ENCODE measurements at places on chromosomes 2 and 18.

DNA sequence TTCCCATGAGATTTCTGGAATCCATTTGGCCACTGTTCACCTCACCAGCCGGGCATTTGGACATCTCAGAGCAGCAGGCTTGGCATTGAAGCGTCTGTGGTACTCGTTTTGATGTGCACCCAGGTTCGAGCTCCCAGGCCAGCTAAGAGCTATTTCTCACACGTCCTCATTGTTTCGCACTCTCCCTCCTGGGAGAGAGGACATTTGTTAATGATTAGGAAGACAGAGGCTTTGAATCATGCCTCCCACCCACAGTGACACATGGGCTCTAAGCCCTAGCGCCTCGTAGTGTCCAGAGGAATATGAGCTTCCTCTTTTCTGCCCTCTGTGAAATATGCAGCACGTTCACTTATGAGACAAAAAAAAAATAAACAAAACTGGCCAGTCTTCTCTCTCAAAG lies 361.8 kb downstream of the RND3 start:
- peak; percentile 34 for DNase-seq

GRCh38 chr2:84888401-84889276 lies 7.8 kb upstream of the TRABD2A start:
- no peak for DNase-seq

GRCh38 chr2:104825124-104825865 lies 28.6 kb upstream of the POU3F3 start:
- DNase-seq: no peak

GRCh38 chr18:26419746-26420145 lies 128.6 kb downstream of the KCTD1 start:
- no peak for DNase-seq

DNA sequence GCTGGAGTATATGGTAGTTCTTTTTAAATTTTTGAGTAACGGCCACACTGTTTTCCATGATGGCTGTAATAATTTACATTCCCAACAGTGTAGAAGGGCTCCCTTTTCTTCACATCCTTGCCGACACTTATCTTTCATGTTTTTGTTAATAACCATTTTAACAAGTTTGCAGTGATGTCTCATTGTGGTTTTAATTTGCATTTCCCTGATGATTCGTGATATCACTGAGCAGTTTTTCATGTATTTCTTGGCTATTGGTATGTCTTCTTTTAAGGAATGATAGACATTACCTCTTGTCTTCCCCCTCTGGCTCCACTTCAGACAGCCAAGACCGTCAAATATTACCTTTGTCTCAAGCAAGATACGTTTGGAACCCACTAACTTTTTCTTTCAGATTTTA lies 371.1 kb upstream of the NRP2 start:
- DNase-seq: no peak

GRCh38 chr18:67730886-67731285 lies 214.4 kb upstream of the DSEL start:
- peak; percentile 24 for DNase-seq

- no peak for DNase-seq
Measured at GRCh38 chr18:5175378-5175777, 21.7 kb downstream of the AKAIN1 start.

DNA sequence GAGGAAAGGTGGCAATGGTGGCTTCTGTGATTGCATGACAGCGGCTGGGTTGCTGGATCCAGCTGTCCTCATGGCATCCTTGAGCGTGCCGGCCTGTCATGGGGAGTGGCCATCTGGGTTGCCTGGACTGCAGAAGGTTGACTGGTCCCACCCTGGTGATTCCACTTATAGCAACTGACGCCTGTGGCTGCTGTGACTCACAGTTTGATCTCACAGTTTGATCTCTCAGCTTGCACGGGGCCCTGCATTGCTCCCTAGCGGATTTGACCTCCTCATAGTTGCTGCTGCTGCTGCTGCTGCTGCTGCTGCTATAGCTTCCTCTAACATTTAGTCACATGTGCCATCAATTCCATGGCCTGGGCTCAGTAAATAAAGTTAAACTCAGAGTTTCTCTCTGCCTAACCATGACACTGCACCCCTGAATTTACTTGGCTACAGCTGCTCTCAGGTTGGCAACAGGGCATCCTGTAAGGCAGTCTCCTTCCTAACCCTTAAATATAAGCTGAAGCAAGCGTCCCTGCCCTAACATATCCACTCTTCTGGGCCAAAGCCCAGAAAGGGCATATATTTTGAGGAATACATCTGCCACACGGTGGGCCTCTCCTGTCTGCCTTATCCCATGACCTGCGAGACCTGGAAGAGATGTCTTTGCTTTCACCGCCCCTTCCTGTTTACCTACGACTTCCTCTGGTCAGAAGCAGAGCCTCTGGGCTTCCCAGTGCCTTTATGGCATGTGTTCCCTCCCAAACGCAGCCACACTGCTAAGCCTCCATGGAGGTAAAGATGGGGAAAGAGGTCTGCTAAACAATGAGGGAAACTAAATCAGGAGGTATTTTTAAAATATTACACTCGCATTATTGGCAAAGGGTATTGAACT lies 37.8 kb upstream of the CCDC150 start:
- peak; percentile 93 for DNase-seq

DNA sequence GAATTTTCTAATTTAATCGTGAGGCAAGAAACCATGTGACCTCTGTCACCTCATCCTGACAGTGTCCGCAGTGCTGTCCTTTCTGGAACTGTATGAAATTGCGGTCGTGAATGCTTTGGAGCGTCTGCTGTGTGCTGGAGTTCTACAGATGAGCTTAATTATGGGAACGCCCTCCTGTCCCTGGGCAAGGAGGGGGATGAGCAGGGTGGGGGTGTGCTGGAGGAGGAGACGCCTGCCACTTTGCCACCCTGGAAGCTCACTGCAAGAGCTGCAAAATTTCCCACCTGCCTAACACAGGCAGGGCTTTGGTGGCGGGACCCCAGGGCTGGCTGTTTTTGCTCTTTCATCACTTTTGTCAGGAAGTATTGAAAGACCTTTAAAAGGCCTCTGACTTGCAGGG lies 6.5 kb downstream of the LPIN1 start:
- no peak for DNase-seq

DNA sequence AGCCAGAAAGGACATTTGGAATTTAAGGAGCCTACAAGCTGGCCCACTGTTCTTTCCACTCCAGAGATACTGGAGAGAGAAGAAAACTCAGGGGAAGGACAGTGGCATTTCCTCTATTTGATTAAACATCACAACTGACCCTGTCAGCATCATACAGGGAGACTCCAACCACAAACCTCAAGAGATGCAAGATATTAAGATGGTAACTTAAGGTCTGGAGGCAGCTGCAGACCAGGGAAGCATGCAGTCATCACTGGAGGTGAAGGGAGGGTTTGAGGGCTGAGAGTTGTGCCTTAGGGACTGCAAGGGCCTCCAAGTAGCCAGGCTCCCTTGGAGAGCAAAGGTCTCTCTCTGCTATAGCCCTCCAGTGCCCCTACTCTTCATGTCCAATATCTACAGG lies 67.4 kb downstream of the RNF152 start:
- DNase-seq: peak; percentile 59

GRCh38 chr2:217753460-217754200 lies 249.2 kb downstream of the TNS1 start:
- no peak for DNase-seq
